ENCODE measurements at places on chromosomes 12 and 14. TPM values are rescaled to one million over a fixed set of nuclear protein-coding genes. Genes with fewer than 3 reads are reported as not detected.

KRT74 gene
- total RNA-seq: not detected

STAT2 gene
- 671 TPM for total RNA-seq

PTPRQ gene
- total RNA-seq: 2.2 TPM

ITGB7 gene
- total RNA-seq: 1.8 TPM

MYH6 gene
- not detected for total RNA-seq

OR6C1 gene
- not detected for total RNA-seq

STX2 gene
- total RNA-seq: 52.0 TPM

EXD2 gene
- 27.3 TPM for total RNA-seq

ITPR2 gene
- total RNA-seq: 23.4 TPM

NOS1 gene
- 0.12 TPM for total RNA-seq

A2M gene
- total RNA-seq: 4.6 TPM

CLEC9A gene
- total RNA-seq: not detected

Measured in hair follicle dermal papilla cell (primary cell).